Stimulated activated CD8-positive, alpha-beta memory T cell treated with anti-CD3 and anti-CD28 coated beads, Interleukin-7, amount 100 ng/mL, for 1 hour (primary cell): ENCODE measurements at places on chromosomes 7 and 10.

DNA sequence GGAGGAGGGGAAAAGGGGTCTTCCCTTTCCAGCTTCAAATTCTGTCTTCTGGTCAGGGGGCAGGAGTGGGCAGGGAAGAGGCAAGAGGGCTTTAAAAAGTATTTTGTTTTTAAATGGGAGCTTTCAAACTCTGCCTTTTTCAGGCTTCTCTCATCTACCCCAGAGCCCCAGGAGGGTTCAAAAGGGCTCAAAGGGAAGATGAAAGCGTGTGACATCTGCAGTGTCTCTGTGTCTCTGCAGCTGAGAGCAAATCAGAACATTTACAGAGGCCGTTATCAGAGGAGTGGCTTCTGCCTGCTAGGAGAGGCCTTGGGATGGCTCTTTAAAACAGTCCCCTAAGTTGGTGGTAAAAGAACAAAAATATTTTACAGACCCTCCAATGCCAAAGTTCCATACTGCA is 30.3 kb downstream of the TRIM8 start:
- DNase-seq, result no peak

DNA sequence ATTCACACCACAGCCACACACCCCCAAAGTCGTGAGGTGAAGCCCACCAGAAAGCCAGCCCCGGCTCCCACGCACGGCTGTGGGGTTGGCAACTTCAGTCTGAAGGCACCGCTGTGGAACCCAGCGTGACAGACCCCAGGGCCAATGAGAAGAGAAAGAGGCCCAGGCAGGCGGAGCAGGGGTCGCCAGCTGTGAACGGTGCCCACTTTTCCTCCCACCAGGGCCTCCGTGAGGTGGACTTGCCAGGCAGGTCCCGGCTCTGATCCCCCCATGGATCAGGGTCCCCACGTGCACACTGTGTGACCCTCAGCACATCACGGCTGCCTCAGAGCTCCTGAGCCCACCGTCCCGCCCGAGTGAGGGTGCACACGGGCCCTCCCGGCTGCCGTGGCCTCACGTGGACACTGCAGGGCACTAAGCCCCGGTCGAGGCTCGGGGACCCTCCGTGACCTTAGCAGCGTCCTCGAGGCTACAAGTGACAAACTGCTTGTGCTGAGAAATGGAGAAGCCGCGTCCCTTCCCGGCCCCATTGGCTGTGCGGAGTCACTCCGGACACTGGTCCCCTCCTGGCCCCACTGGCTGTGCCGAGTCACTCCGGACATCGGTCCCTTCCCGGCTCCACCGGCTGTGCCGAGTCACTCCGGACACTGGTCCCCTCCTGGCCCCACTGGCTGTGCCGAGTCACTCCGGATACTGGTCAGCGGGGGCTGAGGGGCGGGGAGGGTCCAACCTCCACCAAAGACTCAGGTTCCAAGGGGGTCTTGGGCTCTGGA is 72.4 kb upstream of the PDGFA start:
- DNase-seq, result no peak

DNA sequence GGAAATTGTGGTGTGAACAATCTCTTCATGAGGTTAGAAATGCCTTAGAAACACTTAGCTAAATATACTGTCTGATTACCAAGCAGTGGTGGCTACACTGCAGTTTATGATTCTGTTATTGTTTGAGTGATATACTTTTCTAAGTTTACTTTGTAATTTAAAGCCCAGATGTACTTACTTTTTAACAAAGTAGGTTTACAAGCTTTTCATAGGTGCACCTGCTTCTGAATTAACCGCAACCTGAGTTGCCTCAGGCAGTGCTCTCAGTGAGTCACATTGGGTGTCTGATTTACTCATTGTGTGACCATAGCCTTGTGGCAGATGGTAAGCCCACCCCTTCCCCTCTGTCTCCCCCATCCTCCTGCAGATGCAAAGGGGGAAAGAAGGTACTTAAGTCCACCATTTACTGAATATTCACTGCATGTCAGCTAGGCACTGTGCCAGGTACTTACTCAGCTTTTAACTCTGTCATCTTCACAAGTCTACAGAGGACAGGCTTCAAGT is 9.0 kb downstream of the MTURN start:
- DNase-seq, result no peak

- no peak for DNase-seq
These were observed 589 bp downstream of the ZNF488 start for GRCh38 chr10:47383261-47384147.
